ENCODE measurements at places on chromosomes 3 and 15. TPM values are rescaled to one million over a fixed set of nuclear protein-coding genes. Genes with fewer than 3 reads are reported as not detected.
A peak's percentile ranks its signal among the peaks of the same experiment; 100 is the strongest.

DNA sequence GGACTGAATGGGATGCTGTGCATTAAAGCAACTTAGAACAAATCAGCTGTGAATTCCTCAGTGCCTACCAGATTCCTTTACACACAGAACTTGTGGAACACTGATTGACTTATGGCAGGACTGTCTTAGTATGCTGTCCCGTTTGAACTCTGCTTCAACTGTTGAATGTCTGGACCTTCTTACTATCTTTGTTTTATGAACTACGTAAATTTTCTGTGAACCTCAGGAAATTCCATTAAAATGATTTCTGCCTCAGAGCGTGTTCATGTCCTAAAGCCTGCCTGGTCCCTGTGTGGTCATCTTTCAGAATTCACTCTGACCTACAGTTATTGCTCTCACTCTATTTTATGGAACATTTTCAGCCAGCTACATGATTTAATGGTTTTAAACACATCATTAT, 29.4 kb upstream of the FBN1 start:
- no peak for DNase-seq

DNA sequence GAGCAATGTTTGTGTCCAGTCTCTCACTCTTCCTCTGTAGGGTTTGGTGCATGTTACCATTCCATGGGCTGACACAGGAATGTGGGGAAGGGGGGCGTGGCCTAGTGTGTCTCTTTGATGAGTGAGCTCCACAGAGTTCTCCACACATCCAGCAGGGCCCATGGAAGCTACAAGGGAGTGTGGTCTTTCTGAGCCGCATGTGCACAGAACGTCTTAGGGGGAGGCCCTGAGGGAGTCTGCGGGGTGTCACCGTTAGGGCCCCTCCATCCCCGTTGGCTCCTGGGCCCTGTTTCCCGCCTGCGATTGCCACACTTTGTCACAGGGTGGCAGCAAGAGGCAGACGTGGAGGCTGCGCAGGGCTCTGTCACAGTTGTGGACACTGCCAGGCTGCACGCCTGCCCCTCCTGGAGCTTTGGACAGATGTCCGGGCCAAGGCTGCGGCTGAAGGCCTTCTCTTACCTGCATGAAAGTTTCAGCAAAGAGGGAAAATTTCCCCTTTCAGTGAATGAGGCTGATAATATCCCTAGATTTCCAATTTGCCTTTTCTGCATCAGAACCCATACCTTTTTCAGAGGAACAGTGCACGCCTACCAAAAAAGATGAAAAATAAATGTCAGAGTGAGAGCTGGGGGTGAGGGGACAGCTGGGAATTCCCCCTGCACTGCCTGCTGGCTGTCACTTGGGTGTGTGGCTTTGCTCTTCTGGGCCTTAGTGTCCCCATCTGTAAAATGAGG, 24.3 kb downstream of the CACNA2D3 start:
- peak; percentile 69 for DNase-seq

The DUOXA1 gene
- not detected for total RNA-seq

DNA sequence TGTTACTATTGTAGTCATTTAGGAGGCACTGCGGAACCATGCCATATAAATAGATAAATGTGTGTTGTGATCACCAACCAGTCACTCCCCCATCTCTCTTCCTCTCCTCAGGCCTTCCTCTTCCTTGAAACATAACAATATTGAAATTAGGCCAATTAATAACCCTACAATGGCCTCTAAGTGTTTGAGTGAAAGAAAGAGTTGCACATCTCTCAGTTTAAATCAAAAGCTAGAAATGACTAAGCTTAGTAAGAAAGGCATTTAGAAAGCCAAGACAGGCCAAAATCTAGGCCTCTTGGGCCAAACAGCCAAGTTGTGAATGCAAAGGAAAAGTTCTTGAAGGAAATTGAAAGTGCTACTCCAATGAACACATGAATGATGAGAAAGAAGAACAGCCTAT, 8.1 kb upstream of the DNASE1L3 start:
- no peak for DNase-seq

DNA sequence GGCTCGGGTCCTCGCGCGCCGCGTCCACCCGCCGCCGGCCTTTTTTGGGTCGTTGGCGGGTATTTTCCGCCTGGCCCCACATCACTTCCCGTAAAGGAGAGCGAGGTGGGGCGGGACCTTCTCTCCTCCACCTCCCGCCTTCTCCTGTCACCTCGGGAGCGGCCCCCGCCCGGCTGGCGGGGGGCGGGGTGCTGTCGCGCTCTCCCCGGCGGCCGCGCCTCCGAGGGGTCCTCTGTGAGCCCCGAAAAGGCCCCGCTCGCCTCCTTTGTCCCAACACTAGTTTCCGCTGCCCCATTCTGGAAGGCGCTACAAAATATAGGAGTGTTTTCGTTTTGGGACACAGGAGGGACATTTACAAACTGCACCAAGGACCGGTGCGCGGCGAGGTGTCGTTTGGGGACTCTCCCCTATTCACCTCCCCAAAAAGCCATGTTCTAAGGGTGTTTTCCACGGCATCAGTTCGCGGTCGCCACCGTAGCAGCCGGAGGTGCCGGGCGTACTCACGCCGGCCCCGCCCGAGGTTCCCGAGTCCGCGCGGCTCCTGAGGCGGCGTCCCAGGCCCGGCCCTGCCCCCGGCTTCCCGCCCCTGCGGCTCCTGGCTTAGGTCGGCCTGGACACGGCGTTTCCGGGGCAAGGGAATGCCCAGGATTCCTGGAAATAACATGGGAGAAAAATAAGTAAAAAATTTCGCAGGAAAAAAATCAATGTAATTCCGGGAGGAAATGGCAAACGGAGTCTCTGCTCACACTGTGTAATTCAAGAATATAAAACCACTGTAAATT, at the start of gene RAB27A:
Gene RAB27A (minus strand): TSS at position 68 of the 782 bp plus-strand sequence. CDS start 54,879 bp downstream, outside the sequence.
- peak; percentile 77 for DNase-seq

GRCh38 chr3:105367063-105367405, 325 bp downstream of the ALCAM start:
- no peak for DNase-seq

The ZNF502 gene
- 2.0 TPM for total RNA-seq

- no peak for DNase-seq
Measured at GRCh38 chr15:75763137-75763611, 50.5 kb upstream of the CSPG4 start.

The BOC gene
- total RNA-seq: 0.73 TPM

The SLC12A1 gene
- total RNA-seq: not detected

GRCh38 chr3:42336103-42336502, 70.1 kb upstream of the CCK start:
- DNase-seq: no peak

DNA sequence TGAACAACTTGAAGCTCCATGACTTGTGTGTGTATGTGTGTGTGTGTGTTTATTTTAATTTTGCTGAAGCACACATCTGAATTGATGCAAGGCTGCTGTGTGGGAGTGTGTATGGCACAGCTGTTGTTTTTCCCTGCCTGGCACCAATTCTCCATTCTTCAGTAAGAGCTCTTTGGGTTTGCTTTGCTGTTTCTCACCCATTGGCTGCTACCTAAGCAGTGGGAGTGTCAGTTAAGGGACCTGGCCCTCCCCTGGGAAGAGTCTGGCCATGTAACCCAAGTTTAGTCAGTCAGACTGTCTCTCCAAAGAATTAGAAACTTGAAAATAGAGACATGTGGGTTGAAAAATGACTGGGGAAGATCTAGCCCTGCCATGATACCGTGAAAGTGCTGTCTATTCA, 126.2 kb upstream of the SYNPR start:
- DNase-seq: no peak

- DNase-seq: peak; percentile 53
Measured at GRCh38 chr3:158105710-158106253, 438 bp downstream of the SHOX2 start.

DNA sequence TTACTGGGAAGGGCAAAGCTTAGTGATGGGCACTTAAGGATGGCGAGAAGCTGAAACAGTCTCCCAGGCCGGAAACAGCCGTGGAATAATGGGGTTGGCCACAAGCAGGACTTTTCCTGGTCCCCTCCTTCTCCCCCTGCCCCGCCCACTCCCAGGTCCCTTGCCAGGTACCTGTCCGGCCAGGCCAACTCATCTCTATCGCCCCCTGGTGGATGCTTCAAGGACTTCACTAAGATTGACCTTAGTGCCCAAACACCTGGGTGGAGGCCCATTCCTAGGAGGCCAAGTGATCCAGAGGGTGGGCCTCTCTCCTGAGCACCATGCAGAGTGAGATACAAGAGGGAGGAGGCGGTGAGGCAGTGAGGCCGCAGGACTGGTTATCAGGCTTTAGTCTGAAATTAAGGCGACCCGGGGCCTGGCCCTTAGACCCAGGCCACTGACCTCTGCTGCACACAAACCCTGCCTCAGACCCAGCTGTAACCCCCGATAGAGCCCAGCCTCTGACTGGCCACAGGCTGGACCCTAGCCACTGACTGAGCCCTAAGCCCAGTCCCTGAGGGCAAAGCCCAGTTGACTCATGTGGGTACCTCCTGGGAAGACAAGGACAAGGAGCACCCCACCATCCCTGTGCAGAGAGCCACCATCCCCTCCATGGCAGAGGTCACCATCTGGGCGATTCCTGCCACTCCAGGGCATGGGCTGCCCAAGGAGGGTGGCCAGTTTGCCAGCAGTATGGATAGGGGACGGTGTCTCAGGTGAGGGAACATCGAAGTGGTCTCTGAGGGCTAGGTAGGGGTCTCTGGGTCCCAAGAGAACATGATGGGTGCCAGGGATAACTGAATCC, 37.6 kb downstream of the VIPR1 start:
- peak; percentile 87 for DNase-seq

- no peak for DNase-seq
Measured at GRCh38 chr3:133303430-133303829, 96.4 kb upstream of the BFSP2 start.

- peak; percentile 73 for DNase-seq
Measured at GRCh38 chr3:172203522-172204258, 164.3 kb downstream of the FNDC3B start.

- no peak for DNase-seq
Measured at GRCh38 chr3:39333607-39334006, 4.1 kb downstream of the CCR8 start.

The ACKR2 gene
- total RNA-seq: 4.1 TPM

The GUCA1C gene
- not detected for total RNA-seq

The NPAP1 gene
- not detected for total RNA-seq

- DNase-seq: peak; percentile 78
Measured at GRCh38 chr3:141308588-141309218, 59.6 kb upstream of the ZBTB38 start.

GRCh38 chr3:127629467-127630403, 750 bp downstream of the PODXL2 start:
- DNase-seq: peak; percentile 12

Measured in Caco-2 (cell line).